Naive thymus-derived CD4-positive, alpha-beta T cell (primary cell): ENCODE measurements at places on chromosomes 12 and 14. TPM values are rescaled to one million over a fixed set of nuclear protein-coding genes. Genes with fewer than 3 reads are reported as not detected.
A peak's percentile ranks its signal among the peaks of the same experiment; 100 is the strongest.

The POTEG gene
- total RNA-seq, result not detected

DNA sequence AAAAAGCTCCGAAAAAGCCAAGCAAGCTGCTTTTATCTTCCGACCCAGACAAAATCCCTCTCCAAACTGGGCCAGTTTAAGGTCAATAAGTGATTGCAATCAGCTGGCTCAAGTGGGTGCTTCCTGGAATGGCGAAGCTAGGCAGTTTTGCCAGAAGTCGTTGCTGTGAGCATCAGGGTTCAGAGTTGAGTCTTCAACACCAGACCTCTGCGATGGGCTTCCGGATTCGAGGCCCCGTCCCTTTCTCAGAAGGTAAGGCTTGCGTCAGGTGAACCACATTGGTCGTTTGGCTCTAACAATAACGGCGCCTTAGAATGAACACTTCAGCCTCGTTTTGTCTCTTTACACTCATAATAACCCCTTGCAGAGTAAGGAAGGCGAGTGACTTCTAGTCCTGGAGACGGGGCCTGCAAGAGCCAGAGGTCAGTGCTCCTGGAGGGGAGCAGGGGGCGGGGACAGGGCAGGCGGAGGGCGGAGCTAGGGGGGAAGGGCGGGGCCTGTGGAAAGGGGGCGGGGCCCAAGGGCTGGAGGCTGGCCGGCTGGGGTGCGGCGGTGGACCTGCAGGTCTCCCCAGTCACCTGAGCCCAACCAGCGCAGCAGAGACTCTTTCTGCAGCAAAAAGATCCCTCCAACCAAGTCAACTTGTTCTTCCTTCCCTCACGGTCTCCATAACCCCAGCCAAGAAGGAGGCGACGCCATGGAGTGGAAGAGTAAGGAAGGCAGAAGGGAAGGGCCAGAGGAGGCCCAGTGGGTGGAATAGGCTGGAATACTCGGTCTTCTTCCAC lies 34.0 kb upstream of the NFYB start:
- no peaks in the 10 kb centered on the region for H3K36me3 ChIP-seq
- H3K27ac ChIP-seq, result no peak overlapping the region
- no peak for DNase-seq
- H3K4me1 ChIP-seq, result no peaks in the 10 kb centered on the region

DNA sequence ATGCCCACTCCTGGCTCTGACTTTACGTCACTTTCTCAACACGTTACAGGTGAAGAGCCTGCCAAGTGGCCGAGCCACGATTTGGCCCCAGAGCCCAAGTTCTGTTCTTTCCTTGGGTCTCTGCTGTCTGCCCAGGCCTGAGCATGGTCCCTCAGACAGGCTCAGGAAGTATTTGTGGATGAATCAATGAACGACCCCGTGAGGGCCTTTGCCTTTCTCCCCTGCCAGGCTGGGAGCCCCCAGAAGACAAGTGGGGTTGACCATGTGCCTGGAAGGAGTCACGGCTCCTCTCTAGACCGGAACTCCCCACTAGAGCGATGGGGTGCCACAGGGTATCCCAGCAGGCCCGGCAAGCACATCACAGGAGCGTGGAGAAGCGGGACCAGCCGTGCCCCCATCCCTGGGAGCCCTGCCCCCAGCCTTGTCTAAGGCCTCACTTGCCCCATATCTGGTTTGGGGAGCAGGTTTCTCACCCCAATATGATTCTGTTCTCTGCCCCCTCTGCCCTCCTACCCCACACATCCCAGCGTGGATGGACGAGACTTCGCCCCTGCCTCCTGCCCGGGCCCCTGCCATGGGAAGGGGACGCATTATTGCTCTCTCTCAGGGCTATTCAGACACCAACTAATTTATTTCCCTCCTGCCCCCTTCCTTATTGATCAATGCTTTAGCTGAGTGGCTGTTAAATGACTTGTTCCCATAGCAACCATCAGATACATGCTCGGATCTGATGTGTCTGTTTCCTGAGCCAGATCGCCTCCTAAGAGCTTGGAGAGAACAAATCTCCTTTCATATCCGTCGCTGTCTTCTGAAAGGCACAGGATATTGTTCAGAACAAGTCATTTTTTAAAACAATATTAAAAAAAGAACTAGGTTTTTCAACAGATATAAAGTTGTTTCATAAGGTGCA lies 69.0 kb downstream of the DIO3 start:
- H3K4me1 ChIP-seq, result peaks cover 5% of the 10 kb centered on the region
- no peaks in the 10 kb centered on the region for H3K27me3 ChIP-seq
- no peak overlapping the region for H3K4me3 ChIP-seq
- H3K27ac ChIP-seq, result no peak overlapping the region

DNA sequence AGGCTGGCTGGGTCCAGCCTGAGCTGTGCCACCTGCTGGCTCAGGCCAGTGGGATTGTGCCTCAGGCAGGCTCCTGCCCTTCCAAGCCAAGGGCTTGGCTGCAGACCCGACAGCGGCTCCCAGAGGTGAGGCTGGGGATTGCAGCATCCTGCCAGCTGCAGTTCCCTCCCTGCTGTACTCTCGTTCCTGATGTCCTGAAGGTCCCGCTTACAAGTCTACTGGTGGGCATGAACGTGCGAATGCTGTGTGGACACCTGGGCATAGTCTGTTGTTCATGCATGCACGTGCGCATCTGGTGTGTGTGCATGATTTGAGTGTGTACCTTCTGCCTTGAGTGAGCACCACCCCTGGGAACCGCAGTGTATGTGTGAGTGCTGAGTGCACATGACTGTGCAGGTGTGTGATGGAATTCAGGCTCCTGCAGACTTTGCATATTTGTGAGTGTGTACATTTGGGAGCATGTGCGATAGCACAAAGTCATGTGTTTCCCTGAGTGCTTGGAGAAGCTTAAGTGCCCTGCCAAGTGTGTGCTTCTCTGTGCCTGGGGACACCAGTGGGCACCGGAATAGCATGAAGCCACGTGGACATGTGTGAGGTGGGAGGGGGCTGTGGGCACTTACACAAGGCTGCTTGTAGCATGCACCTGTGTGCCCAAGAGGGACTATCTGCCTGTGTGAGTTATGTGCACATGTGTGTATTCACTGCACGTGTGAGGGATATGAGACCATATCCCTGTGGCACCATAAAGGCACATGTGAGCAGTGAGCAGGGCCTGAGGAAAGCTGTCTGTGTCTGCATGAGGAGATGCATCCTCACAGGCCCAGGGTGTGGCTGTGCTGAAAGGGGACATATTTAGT lies 19.3 kb upstream of the KRT7 start:
- peak; percentile 44 for DNase-seq

DNA sequence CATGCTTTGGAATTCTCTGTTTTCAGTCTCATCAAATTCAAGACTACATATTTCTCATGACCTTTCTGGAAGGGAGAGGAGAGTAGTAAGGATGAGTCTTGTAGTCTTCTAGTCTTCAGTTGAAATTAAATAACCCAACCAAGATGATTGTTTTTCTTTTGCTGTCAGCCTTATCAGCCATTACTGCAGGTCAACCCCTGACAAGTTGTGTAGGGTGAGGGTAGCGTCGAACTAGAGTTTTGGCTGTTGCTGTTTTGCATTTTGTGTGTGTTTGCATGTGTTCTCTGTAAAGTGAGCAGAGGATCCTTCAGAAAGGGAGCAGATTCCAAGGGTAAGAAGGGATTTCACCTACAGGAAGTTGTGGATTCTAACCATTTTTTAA lies 28.4 kb downstream of the DIP2B start:
- no peaks in the 10 kb centered on the region for H3K27me3 ChIP-seq
- H3K4me3 ChIP-seq, result no peak overlapping the region
- peaks cover 11% of the 10 kb centered on the region for H3K4me1 ChIP-seq
- DNase-seq, result no peak
- H3K36me3 ChIP-seq, result no peaks in the 10 kb centered on the region
- peak overlapping the region; percentile 50 for H3K27ac ChIP-seq

DNA sequence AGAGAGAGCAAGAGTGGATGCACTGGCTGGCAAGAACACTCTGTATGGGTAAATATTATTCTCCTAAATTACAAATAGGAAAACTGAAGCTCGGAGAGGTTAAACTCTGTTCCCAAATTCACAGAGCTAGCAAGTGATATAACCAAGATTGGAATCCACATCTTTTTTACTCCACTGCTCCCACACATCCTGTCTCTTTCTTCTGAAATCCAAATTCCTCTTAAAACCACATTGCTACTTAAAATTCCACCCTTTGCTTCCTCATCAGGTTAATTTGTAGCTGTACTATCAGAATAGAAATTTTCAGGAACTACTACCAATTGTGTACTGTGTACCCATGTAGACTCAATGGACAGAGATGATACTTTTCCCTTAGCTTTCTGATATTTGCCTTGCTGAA lies 74.4 kb downstream of the ARMH4 start:
- no peaks in the 10 kb centered on the region for H3K36me3 ChIP-seq
- no peaks in the 10 kb centered on the region for H3K4me1 ChIP-seq
- no peak overlapping the region for H3K27ac ChIP-seq
- H3K27me3 ChIP-seq, result no peaks in the 10 kb centered on the region
- no peak for DNase-seq

- no peak overlapping the region for H3K27ac ChIP-seq
- no peaks in the 10 kb centered on the region for H3K4me1 ChIP-seq
- no peak overlapping the region for H3K4me3 ChIP-seq
- H3K36me3 ChIP-seq, result no peaks in the 10 kb centered on the region
Measured at GRCh38 chr14:102985665-102986064, 63.2 kb downstream of the AMN start.

- no peak for DNase-seq
- no peaks in the 10 kb centered on the region for H3K27me3 ChIP-seq
- no peaks in the 10 kb centered on the region for H3K36me3 ChIP-seq
- no peak overlapping the region for H3K4me3 ChIP-seq
Measured at GRCh38 chr12:70045514-70045913, 197.7 kb upstream of the CNOT2 start.

DNA sequence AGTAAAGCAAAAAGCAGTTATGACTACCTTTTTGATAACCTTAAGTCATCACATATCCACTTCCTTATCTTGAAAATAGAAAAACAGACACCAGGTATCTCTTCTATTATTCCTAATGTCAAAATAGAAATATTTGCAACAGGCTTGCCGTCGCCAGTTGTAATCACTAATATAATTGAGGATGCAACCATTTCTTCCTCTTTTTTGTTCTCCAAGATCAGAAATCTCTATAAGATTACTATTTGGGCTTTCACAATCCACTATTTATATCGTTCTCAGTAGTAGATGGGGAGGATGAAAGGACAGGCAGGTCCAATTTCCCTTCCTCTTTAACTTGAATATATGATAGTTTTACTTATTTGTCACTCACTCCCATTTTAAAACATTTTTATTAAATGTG lies 130.2 kb upstream of the HMGA2 start:
- no peaks in the 10 kb centered on the region for H3K36me3 ChIP-seq
- H3K4me3 ChIP-seq, result no peak overlapping the region
- DNase-seq, result no peak
- H3K27ac ChIP-seq, result no peak overlapping the region
- no peaks in the 10 kb centered on the region for H3K4me1 ChIP-seq

DNA sequence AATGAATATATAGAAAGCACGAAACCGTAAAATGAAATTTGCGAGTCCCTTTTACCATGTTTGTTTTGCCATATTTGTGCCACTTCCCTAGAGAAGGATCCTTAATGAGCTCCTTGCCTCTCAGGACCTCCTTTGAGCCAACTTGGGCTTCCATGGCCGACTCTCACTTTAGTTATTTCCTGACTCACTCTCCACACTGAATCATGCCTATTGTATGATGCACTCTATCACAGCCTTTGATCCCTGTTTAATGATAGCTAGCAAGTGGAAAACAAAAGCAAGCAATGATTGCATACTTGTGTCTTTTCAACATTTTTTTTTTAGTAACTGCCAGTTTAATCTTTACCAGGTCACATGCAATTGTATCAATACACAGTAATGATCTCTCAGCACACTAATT lies 153.2 kb downstream of the CCER1 start:
- H3K4me1 ChIP-seq, result no peaks in the 10 kb centered on the region
- no peak for DNase-seq
- no peaks in the 10 kb centered on the region for H3K36me3 ChIP-seq
- H3K27ac ChIP-seq, result no peak overlapping the region

DNA sequence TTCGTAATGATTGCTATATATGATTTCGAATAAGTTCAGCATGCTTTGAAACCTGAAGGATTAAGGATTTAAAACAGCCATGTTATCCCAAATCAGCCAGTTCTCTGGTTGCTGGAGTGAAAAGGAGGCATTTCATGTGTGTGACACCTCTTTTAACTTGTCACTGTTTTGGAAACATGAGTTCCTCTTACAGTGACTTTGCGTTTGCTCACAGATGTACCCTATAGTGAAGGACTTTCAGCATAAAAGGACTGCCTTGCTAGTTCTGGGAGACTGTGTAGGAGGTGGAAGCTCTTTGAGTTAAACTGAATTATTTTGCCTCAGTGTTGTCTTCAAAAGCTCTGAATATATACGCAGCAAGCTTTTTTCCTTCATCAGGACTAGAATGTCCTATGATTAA lies 7.6 kb downstream of the RNASE11 start:
- no peaks in the 10 kb centered on the region for H3K27me3 ChIP-seq
- H3K4me1 ChIP-seq, result no peaks in the 10 kb centered on the region
- DNase-seq, result no peak
- H3K27ac ChIP-seq, result no peak overlapping the region
- no peak overlapping the region for H3K4me3 ChIP-seq

- no peaks in the 10 kb centered on the region for H3K4me1 ChIP-seq
- peak; percentile 24 for DNase-seq
- no peak overlapping the region for H3K27ac ChIP-seq
- no peaks in the 10 kb centered on the region for H3K27me3 ChIP-seq
Measured at GRCh38 chr14:76267322-76268046, 108.5 kb upstream of the ESRRB start.

- H3K4me1 ChIP-seq, result no peaks in the 10 kb centered on the region
- no peaks in the 10 kb centered on the region for H3K36me3 ChIP-seq
- no peak overlapping the region for H3K27ac ChIP-seq
- peaks cover 6% of the 10 kb centered on the region for H3K27me3 ChIP-seq
- DNase-seq, result no peak
Measured at GRCh38 chr12:130104571-130105106, 57.6 kb upstream of the FZD10 start.

DNA sequence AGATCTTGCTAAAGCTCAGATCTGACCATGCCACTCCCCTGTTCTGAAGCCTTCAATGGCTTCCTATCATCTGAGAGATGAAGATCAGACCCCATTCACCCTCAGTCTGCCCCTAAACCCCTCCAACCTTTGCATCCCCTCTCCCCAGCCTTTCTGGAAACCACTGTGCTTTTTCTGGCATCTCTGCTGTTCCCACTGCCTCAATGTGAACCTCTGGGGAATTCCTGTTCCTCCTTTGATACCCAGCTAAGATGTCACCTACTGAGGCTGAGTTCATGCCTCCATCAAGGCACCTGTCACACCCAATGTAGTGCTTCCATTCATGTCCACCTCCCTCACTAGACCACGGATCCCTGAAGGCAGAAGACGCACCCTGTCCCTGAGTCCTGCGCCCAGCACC lies 19.3 kb downstream of the CYP46A1 start:
- DNase-seq, result no peak
- no peak overlapping the region for H3K27ac ChIP-seq
- no peaks in the 10 kb centered on the region for H3K27me3 ChIP-seq
- H3K36me3 ChIP-seq, result no peaks in the 10 kb centered on the region

- H3K36me3 ChIP-seq, result no peaks in the 10 kb centered on the region
- DNase-seq, result no peak
- H3K27me3 ChIP-seq, result peaks cover 8% of the 10 kb centered on the region
- H3K4me1 ChIP-seq, result no peaks in the 10 kb centered on the region
Measured at GRCh38 chr14:73238424-73238852, 1.1 kb downstream of the PAPLN start.
